ENCODE measurements at places on chromosomes 1 and 21.
A peak's percentile ranks its signal among the peaks of the same experiment; 100 is the strongest.

DNA sequence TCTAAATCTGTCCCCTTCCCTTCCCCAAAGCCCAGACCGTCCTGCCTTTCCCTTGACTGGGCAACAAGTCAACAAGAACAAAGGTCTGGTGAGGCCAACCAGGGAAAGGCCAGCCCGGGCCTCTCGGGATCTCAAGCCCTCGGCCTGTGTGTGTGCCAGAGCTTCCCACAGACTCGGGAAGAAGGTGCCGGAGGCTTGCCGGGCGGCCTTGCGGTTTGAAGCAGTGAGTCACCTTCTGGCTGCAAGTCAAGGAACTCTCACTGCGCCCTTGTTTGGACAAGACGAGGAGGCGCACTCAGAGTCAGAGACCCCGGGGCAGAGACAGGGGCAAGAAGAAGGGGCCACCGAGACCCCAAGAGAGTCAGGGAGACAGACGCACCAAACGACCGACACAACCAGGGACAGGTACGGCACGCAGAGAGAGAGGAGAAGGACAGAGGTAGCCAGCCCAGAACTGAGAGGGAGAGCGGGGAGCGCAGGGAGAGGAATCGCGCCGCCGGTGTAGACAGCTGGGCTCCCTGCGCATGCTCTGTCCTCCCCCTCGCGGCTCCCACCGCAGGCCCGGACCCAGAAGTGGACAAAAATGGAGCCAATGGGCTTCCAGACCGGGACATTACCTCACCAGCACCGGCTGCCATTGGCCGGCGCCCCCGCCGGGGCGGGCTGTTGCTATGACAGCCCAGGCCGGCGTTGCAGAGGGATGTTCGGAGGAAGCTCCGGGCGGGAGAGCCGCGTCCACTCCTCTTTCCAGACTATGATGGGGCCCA is 66.6 kb upstream of the LAPTM5 start:
- DNase-seq: peak; percentile 100

DNA sequence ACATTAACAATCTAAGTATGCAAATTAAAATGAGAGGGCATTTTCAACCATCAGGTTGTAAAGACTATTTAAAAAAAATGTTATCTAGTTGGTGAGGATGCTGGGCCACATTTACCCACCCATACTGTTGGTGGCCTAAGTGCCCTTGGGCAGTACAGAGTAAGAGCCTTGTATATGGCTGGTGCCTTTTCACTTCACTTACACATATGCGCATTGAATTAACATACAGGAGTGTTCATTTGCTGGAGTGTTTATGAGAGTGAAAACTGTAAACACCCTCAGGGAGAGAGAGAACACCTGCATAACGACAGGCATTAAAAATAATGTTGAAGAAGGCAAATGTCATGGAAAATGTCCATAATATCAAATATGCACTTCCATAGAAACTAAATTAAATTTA is 427.1 kb downstream of the PCP4 start:
- DNase-seq: no peak

- no peak for DNase-seq
Observed at GRCh38 chr1:209406168-209406567, 177.3 kb upstream of the CAMK1G start.

DNA sequence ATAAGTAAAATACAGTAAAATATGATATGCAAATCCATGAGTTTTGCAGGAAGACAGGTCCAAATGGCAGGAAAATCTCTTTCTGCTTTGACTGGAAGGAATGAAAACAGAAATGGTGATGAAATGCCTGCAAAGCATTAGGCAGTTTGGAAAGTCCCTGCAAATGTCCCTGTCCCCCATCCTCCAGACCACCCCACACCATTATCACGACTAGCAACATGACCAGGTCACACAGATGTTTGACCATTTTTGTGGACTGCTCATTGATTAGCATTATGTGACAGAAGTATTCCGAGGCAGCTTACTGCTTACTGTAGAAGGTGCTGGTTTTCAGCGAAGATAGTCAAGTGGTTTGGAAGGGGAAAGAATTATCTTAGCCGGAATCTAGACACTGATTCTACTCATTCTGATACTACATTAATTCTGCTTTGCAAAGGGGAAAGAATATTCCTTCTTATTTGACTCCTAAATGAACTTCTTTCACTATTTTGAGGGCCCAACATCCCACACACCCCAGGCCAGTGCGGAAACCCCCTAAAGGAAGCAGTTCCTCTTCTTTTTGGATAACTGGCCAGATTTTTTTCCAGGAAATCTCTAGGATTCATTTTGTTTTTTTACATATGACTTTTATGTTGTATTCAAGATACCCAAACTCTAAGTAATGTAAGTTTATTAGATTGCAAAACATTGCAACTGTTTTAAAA is 9.5 kb upstream of the CR2 start:
- DNase-seq: no peak

DNA sequence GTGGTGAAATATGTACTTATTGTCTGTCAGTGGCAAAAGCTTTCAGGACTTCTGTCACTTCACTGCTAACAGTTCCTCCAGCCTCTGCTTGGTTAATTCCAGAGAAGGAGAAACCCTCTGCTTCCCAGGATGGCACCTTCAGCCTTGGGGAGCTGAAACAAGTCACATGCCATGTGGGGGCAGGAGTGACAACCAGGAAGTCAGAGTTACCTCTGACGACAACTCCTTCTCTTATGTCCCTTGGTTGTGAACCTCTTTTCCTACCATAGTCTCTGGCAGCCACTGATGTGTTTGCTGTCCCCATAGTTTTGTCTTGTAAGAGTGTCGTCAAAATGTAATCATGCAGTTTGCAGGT is 53.6 kb downstream of the FCRL5 start:
- no peak for DNase-seq

DNA sequence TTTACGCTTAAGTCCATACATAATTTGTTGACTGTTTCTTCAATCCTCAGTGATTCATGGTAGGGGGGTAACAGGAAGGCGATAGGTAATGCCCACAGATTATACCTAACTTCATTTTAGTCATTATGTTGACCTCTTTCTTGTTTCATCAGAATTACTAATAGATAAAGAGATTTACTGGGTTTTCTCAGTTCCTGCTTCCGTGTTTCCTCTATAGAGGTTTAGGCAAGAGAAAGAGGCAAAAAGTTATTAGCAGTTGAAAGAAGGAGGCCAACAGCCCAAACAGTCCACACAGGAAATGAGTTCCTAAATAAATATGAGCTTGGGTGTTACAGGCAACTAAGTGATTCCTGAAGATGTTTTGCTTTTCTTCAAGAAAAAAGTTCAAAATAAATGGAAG is 17.9 kb upstream of the CLCA1 start:
- no peak for DNase-seq

- DNase-seq: no peak
Observed at GRCh38 chr1:239240736-239241135, 145.6 kb upstream of the CHRM3 start.

DNA sequence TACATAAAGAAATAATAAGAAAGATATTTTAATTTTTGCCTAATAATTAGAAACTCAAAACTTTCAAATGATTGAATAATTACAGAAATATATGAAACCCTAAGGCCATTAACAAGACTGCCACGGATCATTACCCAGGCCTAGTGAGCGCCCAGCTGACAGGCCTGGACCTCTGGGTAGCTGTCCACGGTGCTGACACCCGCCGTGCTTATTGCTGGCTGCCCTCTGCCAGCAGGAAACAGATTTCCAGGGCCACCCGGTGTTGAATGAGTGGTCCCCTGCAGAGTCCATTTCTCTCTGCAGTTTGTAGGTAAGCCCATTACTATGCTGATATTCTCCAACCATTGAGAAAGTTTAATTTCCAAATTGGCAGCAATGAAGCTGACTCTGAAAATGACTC is 254.4 kb upstream of the GJB5 start:
- DNase-seq: peak; percentile 55

- DNase-seq: no peak
Observed at GRCh38 chr1:161954466-161954865, 69.2 kb downstream of the OLFML2B start.

GRCh38 chr1:18062185-18062584 is 45.4 kb upstream of the IGSF21 start:
- DNase-seq: no peak

DNA sequence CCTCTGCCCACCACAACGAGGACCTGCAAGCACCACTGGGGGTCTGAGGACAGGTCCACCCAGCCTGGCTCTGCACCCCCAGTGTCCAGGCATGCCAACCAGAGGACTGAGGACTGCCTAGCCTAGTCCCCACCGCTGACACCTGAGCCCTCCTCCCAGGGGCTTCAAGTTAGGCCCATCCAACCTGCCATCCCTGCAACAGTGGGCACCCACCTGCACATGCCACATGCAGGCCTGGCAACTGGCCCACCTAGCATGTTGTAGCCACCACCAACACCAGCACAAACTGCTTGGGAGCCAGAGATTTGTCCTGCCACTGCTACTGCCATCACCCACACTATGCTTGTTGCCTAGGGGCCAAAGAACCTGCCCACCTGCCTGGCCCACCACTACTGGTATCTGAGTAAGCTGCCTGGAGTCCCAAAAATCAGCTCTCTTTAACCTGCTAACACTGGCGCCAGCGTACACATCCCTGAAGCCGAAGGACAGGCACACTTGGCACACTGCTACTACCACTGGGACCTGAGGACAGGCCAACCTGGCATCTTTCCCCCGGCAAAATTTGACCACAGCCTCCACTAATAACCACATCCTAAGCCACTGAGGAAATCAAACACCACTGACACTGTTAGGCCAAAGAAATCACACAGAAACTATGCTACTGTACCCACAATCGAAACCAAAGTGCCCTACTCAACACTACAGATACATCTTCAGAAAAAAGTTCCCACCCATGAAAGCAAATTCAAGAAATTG is 61.5 kb downstream of the PSMG1 start:
- no peak for DNase-seq

DNA sequence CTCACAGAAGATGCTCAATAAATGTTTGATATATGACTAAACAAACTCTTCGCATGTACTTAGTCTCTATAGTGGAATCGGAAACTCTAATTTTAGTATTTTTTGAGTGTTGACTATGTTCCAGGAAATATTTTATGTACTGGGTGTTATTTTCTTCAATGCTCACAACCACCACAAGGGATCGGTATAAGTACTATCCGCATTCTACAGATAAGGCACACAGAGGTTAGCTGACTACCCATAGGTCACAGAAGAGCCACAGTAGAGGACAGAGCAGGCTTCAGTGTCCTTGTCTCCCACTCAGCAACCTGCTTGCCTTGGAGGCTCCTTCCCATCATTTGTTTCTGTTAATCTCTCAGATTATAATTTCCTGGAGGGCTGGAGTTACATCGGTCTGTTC is 451.3 kb downstream of the OMA1 start:
- DNase-seq: no peak

DNA sequence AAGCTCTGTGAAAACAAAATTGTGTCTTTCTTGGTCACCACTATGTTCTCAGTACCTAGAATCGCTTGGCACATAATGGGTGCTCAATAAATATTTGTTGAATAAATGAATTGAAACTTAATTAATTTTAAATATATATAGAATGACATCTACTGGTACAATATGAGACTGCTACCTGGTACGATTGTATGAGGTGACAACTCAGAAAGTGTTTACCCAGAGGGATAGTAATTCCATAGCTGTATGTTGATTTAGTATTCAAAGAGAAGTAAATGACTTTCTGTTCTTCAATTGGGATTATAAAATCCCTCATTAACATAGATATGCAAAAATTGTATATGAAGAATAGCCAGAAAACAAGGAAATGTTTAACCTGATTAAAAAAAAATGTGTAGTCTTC is 128.7 kb downstream of the RPS6KC1 start:
- DNase-seq: no peak

- DNase-seq: no peak
Observed at GRCh38 chr21:31185663-31186062, 147.4 kb upstream of the KRTAP19-8 start.

GRCh38 chr1:242634732-242635131 is 110.2 kb upstream of the PLD5 start:
- no peak for DNase-seq

DNA sequence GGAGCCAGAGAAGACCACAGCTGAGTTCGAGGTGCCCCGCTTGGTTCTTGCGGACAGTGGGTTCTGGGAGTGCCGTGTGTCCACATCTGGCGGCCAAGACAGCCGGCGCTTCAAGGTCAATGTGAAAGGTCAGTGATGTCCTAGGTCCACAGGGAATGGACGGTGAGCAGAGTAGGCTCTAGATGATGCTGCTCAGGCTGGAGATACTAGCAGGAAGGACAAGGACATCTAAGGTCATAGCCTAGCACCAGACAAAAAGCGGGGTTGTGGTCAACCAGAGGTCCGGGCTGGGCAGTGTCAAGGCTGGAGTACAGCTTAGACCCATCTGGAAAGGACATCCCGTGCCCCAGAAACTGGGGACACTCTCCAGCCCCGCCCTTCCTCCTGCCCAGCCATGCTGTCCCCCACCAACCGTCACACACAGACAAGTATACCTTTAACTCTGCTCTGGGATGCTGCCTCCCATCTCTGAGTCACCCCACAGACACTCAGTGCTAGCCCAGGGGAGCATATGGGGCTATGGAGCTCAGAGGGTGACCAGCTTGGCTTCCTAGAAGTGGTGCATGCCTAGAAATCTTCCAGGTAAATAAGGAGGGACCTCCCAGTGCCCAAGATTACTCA is 8.7 kb downstream of the TIE1 start:
- DNase-seq: no peak

- DNase-seq: peak; percentile 78
Observed at GRCh38 chr21:26715878-26716506, 129.2 kb downstream of the ADAMTS1 start.

DNA sequence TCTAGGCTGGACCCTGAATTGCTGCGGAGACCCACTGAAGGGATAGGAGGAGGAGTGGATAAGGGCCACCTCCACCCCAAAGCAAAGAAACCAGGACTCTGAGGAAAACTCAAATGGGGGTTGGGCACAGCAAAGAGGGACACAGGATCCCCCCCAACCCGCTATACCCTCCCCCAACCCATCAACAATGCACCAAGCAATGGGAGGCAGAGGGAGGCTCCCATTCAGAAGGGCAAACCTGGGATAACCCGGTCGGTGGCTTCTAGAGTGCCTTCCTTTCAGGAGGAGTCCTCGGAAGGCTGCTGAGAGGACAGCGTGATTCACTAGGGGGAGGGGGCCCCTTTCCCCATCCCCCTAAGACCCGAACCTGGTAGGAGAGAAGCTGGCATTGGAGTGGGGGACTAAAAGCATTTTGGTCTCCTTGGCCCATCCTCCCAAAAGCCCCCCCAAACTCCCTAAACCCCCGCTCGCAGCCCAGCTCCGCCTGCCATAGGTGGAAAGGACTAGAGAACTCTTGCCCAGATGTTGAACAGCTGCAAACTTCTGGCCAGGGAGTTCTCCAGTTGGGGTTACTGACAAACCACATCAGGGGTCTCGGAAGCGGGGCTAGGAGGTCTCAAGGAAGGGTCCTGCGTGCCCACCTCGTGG is 1.3 kb downstream of the MEF2D start:
- DNase-seq: no peak

DNA sequence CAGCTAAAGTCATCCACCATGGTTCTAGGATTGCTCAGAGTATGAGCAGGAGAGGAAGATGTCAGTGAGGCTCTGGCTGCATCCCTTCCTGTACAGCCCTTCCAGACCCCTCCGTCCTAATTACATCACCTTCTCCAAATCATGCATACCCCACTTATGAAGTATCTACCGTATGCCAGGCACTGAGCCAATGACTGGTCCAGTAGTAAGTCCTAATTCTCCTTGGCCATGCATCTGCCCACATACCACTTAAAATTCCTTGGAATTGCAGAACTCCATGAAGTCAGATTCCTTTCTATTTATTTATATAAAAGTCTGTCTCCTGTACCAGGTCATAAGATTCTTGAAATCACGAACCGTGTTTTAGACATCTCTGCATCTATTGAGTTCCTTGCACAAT is 106.1 kb downstream of the SEC16B start:
- DNase-seq: no peak
